Endothelial cell of umbilical vein (primary cell): ENCODE measurements at places on chromosomes 11 and 22.

- no peak for DNase-seq
These were observed 20.1 kb downstream of the OOSP3 start for GRCh38 chr11:59898650-59899049.

- peak; percentile 49 for DNase-seq
These were observed 533 bp downstream of the ELF5 start for GRCh38 chr11:34512840-34513681.

- no peak for DNase-seq
These were observed 1431.7 kb downstream of the LRRC4C start for GRCh38 chr11:40027720-40028119.

- DNase-seq, result peak; percentile 8
These were observed 889 bp downstream of the PLAAT4 start for GRCh38 chr11:63537293-63538101.

GRCh38 chr22:20610243-20610686, 102.9 kb downstream of the MED15 start:
- no peak for DNase-seq

DNA sequence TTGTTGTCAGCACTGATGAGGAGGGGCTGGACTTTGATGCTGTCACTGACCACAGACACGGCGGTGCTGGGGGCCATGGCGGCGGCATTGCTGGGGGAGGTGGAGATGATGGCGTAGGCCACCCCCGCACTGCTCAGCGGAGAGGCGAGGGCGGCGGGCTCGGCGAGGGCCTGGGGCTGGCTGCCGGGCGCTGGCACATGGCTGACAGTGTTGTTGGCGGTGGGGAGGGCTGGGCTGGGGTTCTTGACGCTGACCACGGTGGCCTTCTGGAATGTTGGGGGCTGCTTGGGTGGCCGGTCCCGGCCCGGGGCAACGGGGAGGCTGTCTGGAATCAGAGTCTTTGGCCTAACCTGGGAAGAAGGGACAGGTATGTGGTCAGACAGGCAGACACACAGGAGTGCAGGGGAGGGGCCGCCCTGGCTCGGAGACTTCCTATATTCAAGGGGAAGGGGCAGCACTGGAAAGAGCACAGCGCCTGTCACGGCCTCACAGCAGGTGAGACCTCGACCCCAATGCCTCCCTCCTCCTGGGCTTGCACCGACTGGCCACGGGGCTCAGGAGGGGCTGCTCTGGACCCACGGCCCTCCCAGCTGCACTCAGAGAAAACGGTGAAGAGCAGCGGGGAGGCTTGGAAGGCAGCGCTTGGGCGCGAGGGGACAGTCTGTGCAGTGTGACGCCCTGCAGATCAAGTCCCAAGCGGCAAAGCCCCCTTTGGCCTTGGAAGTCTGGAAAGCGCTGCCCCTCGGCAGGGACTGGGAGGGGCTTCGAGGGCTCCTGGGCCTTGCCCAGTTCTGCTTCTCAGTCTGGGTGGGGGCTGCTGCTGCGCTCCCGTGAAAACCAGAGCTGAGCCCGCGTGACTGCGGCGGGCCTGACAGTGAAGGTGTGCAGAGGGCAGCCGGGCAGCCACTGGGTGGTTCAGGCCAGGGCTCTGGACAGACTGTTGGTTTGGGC, 93.2 kb downstream of the PHF21B start:
- DNase-seq, result no peak

DNA sequence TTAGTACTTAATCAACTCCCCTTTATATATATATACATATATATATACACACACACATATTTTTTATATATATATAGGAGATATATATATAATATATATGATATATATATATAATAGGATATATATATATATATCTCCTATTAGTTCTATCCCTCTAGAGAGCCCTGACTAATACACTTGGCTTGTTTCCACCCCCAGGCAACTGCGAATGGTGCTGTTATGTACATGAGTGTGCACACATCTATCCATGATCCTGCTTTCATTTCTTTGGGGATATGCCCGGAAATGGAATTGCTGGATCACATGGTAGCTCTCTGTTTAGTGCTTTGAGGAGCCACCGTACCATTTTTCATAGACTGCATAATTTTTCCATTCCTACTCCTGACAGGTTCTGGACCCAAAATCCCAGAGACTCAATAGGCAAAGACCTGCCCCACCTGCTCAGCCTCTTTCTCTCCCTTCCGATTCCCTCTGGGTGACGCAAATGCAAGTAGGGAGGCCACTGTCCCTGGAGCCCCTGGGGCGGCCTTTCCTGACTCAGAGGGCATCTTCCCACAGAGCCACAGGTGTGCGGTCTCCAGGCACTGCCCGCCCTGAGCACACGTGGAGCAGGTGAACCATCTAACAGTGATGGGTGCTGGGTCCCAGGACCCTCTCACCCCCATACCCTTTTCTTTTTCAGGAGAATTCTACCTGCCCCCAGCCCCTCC, 12.0 kb downstream of the FGF3 start:
- DNase-seq, result no peak

DNA sequence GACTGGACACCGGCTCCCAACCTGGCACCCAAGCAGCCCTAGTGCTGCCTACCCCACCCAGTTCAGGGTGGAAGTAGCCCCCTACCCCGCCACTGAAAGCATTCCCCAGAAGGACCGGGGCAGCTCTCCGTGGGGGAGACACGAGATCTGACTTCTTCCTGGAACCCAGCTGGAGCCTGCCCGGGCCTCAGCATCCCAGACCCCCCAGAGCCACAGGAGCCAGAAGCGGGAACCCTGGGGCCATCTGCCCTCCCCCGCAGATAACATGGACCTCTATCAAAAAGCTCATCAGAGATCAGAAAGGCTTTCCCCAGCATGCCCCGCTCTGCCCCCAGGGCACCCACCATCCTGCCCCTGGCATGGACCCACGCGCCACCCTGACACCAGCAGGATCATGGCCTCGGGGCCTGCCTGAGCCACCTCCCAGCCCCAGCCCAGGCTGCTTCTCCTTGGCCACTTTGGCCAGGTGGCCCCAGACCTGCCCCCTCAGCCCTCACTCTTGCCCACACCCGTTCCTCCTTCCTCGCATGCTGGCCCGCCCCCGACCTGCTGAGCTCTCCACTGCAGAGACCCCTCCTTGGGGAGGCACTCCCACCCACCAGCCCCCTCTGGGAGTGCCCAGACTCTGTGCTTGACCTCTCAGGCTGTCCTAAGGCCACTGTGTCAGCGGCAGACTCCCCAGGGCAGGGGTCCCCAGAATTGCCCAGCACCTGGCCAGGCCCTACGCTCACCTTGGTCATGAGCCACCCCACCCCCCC, 17.1 kb downstream of the WNT7B start:
- DNase-seq, result no peak

GRCh38 chr11:27237643-27238042, 125.4 kb downstream of the CCDC34 start:
- DNase-seq, result no peak

DNA sequence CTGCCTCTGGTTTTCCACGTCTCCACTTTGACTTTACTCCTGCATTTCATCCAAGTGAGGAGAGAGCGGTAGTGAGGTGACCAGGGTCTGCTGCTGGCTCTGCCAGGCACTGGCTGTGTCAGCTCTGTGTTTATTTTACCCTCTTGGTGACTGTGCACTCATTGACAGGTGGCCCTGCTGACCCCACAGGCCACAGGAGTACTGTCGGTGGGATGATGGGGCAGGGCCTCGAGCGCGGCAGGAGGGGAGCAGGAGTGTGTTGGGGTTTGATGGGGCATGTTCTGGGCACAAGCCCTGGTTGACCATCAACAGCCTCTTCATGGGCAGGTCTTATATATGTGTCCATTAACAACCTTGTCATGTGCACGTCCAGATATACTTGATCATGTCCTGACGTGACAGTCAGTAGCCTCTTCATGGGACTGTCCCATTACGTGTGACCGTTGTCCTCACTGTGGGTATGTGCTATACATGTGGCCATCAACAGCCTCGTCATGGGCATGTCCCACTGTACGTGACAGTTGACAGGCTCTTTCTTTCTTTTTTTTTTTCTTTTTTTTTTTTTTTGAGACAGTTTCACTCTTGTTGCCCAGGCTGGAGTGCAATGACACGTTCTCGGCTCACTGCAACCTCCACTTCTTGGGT, 31.4 kb upstream of the ACR start:
- no peak for DNase-seq

DNA sequence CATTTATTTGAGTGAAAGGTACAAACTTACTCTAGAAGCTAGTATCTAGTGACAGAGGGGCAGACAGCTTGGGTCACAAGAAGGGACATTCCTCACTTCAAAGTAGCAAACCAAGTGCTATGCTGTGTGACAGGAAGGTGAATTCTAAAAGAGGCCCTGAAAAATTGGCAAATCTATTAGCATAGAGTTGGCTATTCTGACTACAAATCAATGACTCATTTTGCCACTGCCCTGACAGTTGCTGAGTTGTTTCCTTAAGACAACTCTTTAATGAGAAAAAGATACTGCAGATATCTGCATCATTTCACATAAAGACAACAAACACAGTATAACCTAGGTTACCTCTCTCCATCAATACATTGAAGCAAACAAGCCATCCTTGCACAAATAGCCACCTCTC, 524.0 kb upstream of the LRRC4C start:
- DNase-seq, result no peak

GRCh38 chr11:68683536-68684384, 584 bp upstream of the GAL start:
- no peak for DNase-seq

DNA sequence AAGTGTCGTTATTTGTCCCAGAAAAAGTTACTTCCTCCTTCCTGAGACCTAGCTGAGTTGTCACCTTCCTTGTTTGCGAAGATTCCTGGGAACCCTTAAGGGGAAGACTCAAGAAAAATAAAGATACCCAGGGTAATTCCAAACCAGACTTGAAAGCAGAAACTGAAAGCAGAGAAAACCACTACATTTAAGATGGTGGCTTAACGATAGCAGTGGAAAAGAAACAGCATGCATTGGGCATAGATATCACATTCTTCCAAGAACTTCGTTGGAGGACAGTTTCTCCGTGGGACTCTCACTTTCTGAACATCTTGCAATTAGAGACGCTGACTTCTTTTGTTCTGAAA, 89.1 kb downstream of the FAM76B start:
- no peak for DNase-seq

GRCh38 chr11:7889985-7890384, 41.1 kb downstream of the OR10A6 start:
- no peak for DNase-seq

DNA sequence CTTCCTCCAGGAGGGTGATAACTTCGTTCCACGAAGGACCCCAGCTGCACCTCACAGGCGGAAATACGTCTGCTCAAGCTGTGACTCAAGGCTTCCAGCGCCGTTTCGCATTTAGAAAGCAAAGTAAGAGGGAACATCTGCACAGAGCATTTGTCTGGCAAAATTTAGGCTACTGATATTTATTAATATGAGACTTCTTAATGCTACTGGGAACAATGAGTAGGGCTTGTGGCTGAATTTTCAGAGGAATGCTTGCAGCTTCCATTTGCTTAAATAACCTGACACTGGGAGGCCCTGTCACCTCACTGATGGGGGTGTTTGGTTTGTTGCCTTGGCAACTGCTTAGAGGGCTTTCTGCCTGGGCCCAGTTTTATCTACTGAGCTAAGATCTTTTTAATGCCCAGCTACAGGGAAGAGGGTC, 14.7 kb upstream of the ST14 start:
- no peak for DNase-seq

DNA sequence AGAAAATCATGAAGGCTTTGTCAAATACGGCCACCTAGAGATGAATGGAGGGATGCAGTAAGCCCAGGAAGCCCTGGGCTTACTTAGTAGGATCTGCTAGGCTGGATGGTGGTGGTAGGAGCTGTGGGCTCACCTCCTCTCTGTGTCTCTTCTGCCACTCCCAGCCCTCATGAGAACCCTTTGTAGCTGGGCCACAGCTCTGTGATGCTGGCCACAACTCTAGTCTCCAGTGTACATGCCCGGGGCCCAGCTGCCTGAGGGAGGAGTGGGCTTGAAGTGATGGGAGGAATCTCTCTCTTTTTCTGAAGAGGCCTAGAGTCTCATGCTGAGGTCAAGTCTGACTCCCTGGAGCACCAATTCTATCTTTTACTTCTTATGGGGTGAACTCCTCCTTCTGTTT, 32.4 kb upstream of the SYT13 start:
- no peak for DNase-seq

GRCh38 chr22:28072066-28072465, 153.0 kb upstream of the PITPNB start:
- DNase-seq, result no peak

DNA sequence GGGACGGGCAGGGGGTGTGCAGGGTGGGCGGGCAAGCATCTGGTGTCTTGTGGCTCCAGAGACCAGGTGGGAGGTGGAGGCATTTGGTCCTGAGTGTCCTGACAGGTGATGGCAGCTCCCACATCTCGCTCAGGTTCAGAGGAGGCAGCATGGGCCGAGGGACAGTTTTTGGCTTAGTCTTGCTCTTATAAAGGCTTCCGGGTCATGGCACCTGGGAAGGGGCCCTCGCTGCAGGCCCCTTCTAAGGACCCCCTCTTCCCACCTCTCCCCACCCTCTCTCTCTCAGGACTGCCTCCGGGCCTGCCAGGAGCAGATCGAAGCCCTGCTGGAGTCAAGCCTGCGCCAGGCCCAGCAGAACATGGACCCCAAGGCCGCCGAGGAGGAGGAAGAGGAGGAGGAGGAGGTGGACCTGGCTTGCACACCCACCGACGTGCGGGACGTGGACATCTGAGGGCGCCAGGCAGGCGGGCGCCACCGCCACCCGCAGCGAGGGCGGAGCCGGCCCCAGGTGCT, 9.9 kb downstream of the CCND1 start:
- DNase-seq, result no peak

DNA sequence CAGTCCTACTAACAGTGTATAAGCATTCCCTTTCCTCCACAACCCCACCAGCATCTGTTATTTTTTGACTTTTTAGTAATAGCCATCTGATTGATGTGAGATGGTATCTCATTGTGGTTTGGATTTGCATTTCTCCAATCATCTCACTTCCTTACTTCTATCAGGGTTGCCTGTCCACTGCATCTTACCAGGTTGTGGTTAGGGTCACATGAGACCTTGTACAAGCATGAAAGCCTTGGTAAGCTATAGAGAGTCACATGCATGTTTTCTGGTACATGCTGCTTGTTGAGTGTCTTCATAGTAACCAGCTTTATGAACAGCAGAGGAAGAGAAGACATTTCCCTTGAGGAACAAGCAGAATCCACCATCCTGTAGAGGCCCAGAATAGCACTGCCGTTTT, 102.9 kb upstream of the PAX6 start:
- DNase-seq, result no peak

GRCh38 chr11:110874437-110875030, 162.3 kb upstream of the ARHGAP20 start:
- no peak for DNase-seq

- no peak for DNase-seq
These were observed 381.9 kb downstream of the CADM1 start for GRCh38 chr11:115122274-115122673.

DNA sequence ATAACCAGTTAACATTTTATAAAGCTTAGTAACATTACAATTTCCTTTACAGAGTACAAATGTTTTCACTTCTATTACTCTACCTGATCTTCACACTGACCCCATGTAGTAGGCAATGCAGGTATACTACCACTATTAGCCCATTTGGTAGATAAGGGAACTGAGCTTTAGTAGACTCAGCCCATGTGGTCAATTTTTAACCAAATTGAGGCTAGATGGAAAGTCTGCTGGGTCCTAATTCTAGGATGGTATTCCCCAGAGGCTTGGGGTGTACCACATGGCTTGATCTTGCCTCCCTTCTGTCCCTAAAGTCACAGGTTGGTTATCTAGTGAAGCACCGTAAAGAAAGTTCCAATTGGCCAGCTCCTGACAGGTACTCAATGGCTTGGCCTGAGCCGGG, 48.2 kb downstream of the NRXN2 start:
- no peak for DNase-seq
